SW 1271 (cell line): ENCODE measurements at places on chromosomes 6 and 20.
A peak's percentile ranks its signal among the peaks of the same experiment; 100 is the strongest.

DNA sequence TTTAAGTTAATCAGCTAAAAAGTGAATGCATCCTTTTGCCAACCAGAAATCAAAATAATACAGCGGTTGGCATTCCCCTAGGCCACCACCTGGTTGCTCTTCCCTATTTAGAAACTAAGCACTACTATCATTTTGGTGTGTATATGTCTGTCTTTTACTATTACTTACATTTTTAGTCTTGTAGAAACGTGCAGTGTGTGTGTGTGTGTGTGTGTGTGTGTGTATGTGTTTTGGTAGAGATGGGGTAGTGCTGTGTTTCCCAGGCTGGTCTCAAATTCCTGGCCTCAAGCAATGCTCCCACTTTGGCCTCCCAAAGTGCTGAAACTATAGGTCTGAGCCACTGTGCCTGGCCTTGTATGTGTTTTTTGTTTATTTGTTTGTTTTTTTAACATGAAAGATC, 27.4 kb downstream of the MYO6 start:
- no peak for DNase-seq

GRCh38 chr6:66336176-66336575, 629.1 kb upstream of the EYS start:
- DNase-seq: no peak

DNA sequence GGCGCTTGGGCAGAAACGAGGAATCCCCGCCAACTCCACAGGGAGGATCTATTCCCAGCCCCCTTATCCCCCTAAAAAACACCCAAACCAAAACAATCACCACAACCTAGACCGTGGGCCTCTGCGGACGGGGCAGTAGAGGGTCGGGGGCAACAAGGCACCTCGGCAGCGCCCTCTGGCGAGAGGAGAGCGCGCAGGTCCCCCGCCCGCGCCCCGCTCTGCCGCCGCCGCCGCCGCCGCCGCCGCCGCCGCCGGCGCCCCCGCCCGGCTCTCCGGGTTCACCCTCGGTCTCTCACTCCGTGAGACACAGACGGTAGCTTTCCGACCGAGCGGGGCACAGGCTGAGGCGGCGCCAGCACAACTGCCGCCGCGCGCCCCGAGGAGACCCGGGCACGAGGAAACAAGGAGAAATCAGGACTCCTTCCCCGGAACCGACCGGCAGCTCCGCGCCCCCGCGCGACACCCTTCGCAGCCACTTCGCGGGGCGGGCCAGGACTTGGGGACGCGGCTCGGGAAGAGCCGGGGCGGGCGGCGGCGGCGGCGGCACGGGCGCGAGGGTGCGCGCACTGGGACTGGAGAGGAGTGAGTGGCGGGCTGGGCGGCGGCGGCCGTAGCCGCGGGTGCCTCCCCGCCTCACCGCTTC, at the start of gene SLC35F1:
Gene SLC35F1 (plus strand): TSS at position 307 of the 643 bp plus-strand sequence.
- DNase-seq: peak; percentile 30

GRCh38 chr6:132919045-132919860, 104.9 kb downstream of the RPS12 start:
- no peak for DNase-seq

- no peak for DNase-seq
These were observed 5.9 kb upstream of the HMGA1 start for GRCh38 chr6:34230653-34231371.

DNA sequence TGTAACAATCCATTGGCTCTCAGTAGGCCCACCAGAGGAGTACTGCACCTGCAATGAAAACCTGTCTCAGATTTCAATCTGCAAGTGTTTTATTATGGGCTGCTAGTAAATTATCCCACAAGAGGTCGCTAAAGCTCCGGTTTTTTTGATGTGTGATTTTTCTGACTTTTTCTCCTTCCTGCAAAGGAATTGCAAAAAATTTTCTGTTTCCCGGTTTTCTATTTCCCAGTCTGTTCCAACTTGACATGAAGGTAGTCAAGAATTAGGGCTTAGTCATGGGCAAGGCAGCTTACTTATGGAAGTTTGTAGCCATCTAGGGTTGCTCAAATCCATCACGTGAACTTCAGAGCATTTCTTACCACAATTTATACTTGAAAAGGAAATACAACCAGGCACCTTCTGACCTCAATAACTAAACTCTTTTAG, 38.5 kb upstream of the AHI1 start:
- DNase-seq: no peak

GRCh38 chr6:15790116-15790515, 127.3 kb upstream of the DTNBP1 start:
- DNase-seq: no peak

- DNase-seq: no peak
These were observed 25.9 kb upstream of the GTSF1L start for GRCh38 chr20:43752561-43753301.

DNA sequence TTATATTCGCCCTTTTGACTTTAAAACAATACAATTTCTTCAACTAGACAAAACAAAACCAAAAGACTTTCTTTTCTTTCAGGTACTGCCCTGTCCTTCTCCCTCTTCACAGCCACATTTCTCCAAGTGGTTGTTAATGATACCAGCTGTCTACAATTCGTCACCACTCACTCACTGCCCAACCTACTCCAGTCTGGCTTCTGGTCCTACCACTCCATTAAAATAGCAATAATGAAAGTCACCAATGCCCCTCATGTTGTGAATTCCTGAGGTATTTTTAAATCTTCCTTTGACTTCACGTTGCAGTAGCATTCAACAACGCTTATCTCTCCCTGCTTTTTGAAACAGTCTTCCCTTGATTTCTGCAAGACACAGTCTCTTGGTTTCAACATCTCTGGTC, 11.6 kb upstream of the MAN1A1 start:
- DNase-seq: no peak

GRCh38 chr6:106453756-106454367, 93.3 kb downstream of the CRYBG1 start:
- DNase-seq: no peak

GRCh38 chr20:4886771-4887527, 114.4 kb downstream of the SLC23A2 start:
- no peak for DNase-seq

- no peak for DNase-seq
These were observed at the start of gene ADTRP for GRCh38 chr6:11778648-11779328. ADTRP (minus strand) TSS chr6:11778803; CDS start chr6:11778759, 44 bp downstream.

DNA sequence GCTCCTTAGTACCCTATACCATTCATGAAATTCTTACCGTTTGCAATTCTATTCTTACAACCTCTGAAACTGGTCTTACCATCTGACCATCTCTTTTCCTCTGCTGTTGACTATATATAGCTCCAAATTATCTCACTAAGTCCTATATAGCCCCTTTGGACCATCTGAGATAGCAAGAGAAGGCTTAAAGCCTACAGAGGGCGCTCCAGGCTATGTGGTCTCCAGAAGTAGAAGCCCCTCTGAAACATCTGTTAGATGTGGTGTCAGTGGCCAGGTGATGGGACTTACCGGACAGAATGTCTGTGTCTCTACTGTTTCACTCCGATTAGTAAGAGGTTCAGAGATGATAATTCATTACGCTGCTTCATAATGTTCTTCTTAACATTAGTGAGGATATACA, 140.7 kb upstream of the BMP2 start:
- DNase-seq: peak; percentile 3

- DNase-seq: no peak
These were observed at the start of gene SPATS1 for GRCh38 chr6:44342489-44342888. SPATS1 (plus strand) TSS chr6:44342650; CDS start chr6:44343096, 446 bp downstream.

GRCh38 chr6:161532536-161532935, 258.7 kb upstream of the AGPAT4 start:
- no peak for DNase-seq

DNA sequence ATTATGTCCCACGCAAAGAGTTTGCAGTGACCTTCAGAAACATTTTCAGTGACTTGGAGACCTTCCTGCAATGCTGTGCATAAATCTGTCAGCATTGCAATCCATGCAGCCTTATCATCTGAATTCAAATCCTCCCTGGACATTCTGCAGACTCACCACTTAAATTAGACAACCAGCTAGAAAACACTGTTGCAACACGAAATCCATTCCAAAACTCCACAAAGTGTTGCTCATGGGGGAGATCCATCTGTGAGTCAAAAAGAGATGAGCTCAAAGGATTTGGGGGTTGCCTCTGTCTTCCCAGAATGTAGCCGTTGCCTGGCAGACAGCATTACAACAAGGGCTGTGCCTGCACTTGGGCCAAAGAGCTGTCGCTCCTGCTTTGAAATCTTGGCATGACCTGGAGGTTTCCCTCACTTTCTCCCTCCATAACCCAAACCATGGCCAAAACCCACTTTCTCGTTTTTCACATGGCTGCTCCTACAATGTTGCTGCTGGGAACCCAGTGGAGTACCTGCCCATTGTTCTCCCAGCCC, 163.5 kb upstream of the CDYL start:
- no peak for DNase-seq

DNA sequence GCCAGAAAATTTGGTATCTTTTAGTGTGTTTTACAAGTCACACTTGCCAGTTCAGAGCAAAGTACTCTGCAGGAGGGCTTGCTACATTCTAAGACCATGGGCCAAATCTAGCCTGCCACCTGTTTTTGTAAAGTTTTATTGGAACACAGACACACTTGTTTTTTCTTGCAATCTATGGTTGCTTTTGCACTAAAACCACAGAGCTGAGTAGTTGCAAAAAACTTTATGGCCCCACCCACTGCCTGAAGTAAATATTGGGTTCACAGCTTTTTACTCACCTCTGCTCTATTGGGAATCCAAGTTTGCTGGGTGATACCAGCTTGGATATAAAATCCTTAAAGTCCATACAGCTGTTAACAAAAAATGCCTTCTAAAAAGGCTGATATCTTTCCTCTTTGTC, 109.0 kb downstream of the ZFP64 start:
- no peak for DNase-seq

GRCh38 chr6:157527471-157527907, 146.5 kb downstream of the ZDHHC14 start:
- no peak for DNase-seq

- DNase-seq: no peak
These were observed 37.4 kb upstream of the BHLHE23 start for GRCh38 chr20:63044204-63044600.

GRCh38 chr6:17987447-17987696, at the start of gene KIF13A:
KIF13A (minus strand) TSS chr6:17987635; CDS start chr6:17987463, 172 bp downstream.
- no peak for DNase-seq

GRCh38 chr20:57398231-57398821, 7.1 kb downstream of the RBM38 start:
- DNase-seq: no peak

- no peak for DNase-seq
These were observed 90.5 kb downstream of the BTBD9 start for GRCh38 chr6:38549180-38549579.

GRCh38 chr20:8152183-8152582, 20.1 kb downstream of the PLCB1 start:
- no peak for DNase-seq

DNA sequence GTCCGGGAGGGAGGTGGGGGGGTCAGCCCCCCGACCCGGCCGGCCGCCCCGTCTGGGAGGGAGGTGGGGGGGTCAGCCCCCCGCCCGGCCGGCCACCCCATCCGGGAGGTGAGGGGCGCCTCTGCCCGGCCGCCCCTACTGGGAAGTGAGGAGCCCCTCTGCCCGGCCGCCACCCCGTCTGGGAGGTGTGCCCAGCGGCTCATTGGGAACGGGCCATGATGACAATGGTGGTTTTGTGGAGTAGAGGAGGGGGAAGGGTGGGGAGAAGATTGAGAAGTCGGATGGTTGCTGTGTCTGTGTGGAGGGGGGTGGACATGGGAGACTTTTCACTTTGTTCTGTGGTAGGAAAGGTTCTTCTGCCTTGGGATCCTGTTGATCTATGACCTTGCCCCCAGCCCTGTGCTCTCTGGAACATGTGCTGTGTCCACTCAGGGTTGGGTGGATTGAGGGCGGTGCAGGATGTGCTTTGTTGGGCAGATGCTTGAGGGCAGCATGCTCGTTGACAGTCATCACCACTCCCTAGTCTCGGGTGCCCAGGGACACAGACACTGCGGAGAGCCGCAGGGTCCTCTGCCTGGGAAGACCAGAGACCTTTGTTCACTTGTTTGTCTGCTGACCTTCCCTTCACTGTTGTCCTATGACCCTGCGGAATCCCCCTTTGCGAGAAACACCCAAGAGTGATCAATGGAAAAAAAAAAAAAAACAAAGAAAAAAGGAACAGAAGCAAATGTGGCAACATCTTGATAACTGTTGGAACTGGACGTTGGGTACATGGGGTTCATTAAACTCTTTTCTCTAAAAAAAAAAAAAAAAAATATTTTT, 15.7 kb upstream of the E2F1 start:
- no peak for DNase-seq

DNA sequence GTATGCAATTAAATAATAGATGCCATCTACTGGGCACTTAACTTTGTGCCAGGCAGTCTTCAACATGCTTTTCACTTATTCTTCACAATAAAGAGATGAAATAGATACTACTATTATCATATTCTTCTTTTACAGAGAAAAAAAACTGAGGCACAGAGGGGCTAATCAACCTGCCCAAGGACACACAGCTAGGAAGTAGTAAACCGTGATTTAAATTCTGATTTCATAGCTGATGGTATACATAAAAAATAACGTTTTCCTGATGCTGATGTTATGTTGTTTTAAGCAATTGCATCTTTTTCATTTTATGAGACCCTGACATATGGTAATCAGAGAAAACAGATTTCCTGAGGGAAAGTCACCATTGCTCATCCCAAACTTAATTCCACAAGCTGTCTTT, 45.1 kb upstream of the ATXN1 start:
- no peak for DNase-seq

- DNase-seq: peak; percentile 10
These were observed 59.3 kb downstream of the TBC1D7 start for GRCh38 chr6:13268913-13269518.

DNA sequence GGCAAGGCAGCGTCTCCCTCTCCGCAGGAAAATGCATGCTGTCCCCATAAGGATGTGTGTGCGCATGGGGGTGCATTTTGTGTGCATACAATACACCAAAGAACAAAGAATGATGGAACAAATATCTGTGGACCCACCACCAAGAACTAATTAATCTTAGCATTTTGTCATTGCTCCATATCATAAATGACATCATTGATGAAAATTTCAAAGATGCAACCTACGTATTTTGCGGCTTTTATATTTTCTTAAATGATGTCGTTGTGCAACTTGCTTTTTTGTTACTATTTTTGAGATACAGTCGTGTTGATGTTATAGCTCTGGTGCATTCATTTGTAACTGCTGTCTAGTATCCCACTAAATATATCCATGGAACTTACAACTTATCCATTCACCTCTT, 89.7 kb downstream of the SERAC1 start:
- no peak for DNase-seq

DNA sequence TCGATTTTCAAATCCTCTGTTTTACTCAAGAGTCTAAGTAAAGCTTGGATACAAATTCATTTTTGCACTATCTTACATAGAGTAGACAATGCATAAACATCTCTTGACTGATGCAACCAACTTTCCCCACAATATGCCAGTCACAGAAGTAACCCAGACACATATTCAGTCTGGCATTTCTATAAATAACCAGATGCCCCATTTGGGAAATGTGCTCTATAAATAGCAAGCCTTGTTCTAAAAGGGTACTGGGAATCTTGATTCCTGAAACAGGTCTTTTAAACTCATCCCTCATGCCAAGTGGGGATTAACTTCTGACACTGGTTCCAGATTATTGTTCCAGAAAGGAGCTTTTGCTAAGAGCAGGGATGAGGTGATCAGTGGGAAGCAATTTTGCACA, 411.7 kb downstream of the EPM2A start:
- DNase-seq: no peak

- DNase-seq: no peak
These were observed 29.3 kb downstream of the SCML4 start for GRCh38 chr6:107794771-107795170.

GRCh38 chr20:25538838-25539665, 46.3 kb downstream of the NINL start:
- DNase-seq: no peak

- no peak for DNase-seq
These were observed 46.6 kb downstream of the HDAC2 start for GRCh38 chr6:113924312-113924723.

- DNase-seq: no peak
These were observed 187.2 kb downstream of the TFAP2C start for GRCh38 chr20:56816349-56816748.
